Lung microvascular endothelial cell (primary cell): ENCODE measurements at places on chromosomes 5 and 9. TPM values are rescaled to one million over a fixed set of nuclear protein-coding genes. Genes with fewer than 3 reads are reported as not detected.

DNA sequence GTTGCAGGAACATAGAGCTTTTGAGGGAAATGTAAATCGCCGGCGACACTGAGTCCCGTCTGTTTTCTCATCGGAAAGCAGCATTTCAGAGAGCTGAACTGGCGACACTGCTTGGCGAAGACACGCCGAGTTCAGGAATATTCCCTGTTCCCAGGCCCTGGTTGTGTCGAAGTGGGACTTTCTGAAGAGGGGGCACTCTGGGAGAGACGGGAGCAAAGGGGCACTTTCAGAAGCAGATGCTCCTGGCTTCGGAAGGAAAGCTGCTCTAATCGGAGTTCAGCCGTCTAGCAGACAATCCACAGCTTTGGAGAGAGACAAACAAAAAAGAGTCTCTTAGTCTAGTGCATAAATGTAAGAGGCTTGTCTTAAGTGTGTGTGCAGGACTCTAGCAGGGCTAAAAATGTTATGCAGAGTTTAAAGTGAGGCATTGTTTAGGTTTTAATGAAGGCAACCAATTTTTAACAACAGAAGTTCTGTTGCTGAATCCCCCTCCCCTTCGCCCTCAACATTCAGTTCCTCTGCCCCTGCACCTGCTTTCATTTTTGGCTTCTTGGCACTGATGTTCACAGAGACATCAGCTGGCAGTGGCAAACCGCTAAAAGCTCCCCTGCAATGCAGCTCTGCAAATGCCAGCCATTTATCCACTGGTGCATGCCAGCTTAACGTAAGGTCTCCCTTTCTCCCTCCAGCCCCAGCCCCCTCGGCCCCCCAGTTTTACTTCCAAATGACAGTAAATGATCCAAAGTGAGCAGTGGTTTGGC lies 289.5 kb upstream of the MPDZ start:
- DNase-seq: peak; percentile 67

Gene CA9
- total RNA-seq: 0.22 TPM in 1 of 2 replicates, not detected in the other

DNA sequence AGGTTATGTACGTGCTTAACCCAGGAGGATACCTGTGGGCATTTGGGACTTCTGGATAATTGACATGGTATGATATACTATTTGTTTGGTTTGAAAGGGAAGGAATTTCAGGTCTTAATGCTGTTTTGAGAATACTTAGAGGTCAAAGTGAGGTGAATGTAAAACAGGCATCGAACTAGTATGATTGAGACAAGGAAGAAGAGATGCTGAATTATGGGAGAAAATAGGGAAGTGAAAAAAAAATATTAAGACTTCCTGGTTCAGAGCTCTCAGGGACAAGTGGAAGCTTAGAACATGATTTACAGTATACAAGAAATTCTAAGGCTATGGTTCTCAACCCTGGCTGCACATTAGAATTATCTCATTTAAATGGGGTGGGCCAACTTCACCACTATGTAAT lies 115.3 kb downstream of the CD180 start:
- DNase-seq: no peak

Gene DDX41
- 62.1 and 64.5 TPM in 2 replicates for total RNA-seq

GRCh38 chr9:34558919-34559623 lies 30.5 kb downstream of the CNTFR start:
- DNase-seq: no peak

- peak; percentile 74 for DNase-seq
Measured at GRCh38 chr5:87243161-87243844, 24.4 kb upstream of the RASA1 start.

DNA sequence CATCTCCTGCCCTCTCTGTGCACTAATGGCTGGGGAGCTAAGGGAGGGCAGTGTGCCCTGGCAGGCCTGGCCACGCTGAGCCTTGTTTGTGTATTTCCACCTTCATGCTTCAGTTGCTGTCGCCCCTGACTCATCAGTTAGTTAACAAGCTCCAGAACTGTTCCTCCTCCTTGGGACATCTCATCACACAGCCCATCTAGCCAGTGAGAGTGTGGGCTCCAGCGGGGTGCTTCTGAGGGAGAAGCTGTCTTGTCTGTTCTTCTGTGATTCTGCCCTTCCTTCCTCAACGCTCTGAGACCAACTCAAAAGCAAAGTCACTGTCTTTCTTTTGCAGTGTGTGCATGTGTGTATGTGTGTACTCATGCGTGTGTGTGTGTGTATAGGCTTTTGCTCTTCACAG lies 58.3 kb upstream of the CPEB4 start:
- DNase-seq: no peak

Gene TLX3
- not detected in 2 replicates for total RNA-seq

GRCh38 chr9:74644023-74644422 lies 146.9 kb downstream of the RORB start:
- no peak for DNase-seq
